ENCODE measurements at places on chromosomes 2 and 18.

- DNase-seq = no peak
Observed at GRCh38 chr18:54772056-54772455, 56.2 kb upstream of the RAB27B start.

DNA sequence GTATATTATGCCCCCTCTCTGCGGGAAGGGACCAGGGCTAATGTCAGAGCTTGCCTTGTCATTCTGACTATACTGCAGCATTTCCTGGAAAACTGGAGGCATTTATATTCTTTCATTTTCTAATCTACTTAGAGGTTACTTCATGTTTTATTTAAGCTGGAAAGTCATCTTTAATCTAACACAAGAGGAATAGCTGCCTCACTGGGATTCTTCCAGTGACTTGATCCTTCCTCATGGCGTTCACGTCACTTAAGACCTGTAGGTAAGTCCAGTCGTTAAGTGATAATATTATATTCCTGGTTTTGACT lies 727.6 kb upstream of the DDX18 start:
- no peak for DNase-seq

GRCh38 chr2:37189452-37190153 lies 1.1 kb upstream of the SULT6B1 start:
- peak; percentile 67 for DNase-seq

DNA sequence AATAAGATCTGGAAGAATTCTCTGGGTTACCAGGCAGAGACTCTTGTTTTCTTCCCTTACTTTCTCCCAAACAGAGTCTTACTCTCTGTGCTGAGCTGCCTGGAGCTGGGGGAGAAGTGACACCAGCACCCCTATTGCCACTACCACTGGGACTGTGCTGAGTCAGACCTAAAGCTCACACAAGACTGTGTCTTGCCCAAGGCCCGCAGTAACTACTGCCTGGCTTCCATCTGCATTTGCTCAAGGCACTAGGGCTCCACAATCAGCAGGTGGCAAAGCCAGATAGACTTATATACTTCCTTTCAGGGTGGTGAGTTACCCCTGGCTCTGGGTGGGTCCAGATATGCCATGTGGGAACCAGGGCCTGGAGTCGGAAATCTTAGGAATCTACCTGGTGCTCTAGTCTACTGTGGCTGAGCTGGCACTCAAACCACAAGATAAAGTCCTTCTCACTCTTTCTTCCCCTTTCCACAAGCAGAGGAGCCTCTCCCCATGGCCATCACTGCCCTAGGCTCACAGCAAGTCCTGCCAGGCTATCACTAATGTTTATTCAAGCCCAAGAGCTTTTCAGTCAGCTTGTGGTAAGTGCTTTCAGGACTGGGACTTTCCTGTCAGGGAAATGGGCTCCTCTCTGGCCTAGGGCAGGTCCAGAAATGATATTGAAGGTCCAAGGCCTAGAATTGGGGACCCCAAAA lies 27.6 kb upstream of the SERPINB2 start:
- DNase-seq = no peak

DNA sequence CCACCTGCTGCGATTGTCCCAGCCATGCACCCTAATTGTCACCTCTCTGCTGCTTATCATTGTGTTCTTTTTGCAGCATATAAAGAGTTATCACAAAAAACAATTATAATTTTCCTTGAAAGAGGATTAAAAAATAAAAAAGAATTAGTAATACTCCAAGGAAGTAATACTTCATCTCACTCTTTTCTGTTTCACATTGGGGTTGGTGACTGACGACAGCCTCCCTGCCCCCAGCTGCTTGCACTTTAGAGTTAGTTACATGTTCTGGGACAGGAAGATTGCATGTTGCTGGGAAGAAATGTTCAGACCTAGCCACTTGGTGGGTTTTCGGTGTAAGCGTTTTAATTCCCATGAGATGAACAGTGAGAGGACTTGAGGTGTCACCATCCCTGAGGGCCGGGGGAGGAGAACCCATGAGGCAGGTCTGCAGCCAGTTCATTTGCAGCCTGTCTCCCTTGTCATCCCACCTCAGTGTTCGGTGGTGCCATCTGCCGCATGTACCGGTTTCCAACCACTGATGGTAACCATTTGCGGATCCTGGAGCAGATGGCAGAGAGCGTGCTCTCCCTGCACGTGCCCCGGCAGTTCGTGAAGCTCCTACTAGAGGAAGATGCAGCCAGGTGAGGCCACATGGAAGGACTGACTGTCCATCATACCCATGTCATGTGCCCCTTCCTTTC lies 69.1 kb downstream of the COA5 start:
- DNase-seq = no peak

GRCh38 chr2:167258712-167259111 lies 370.4 kb downstream of the XIRP2 start:
- DNase-seq = no peak

GRCh38 chr18:10526561-10526949 lies 728 bp downstream of the NAPG start:
- no peak for DNase-seq

DNA sequence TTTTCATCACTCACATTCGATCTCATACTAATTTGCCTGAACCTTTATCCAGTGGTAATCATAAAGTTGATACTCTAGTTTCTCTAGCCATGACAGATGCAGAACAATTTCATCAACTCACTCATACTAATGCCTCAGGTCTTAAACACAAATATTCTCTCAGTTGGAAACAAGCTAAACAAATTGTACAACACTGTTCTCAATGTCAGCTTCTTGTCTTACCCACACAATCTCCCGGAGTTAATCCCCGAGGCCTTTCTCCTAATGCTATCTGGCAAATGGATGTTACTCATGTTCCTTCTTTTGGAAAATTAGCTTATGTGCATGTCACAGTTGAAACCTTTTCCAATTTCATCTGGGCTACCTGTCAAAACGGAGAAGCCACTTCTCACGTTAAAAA lies 11.5 kb upstream of the CNOT11 start:
- no peak for DNase-seq

GRCh38 chr18:44602380-44602779 lies 78.3 kb upstream of the SETBP1 start:
- DNase-seq = peak; percentile 85

GRCh38 chr18:36887114-36887513 lies 58.2 kb downstream of the KIAA1328 start:
- no peak for DNase-seq

- DNase-seq = no peak
Observed at GRCh38 chr2:116716038-116716437, 1098.5 kb upstream of the DDX18 start.

DNA sequence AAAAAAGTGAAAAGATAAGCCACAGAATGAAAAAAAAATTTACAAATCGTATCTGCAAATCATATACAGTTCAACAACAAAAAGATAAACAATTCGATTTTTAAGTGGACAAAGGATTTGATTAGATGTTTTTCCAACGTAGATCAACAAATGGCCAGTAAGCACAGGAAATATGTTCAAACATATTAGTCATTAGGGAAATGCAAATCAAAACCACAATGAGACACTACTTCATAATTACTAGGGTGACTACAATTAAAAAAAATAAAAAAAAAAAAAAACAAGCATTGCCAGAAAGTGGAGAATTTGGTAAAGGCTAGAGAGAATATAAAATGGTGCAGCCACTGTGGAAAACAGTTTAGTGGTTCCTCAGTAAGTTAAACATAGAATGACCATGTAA lies 38.3 kb upstream of the RNU4ATAC start:
- no peak for DNase-seq

GRCh38 chr2:196233021-196233804 lies 61.8 kb upstream of the STK17B start:
- peak; percentile 69 for DNase-seq

DNA sequence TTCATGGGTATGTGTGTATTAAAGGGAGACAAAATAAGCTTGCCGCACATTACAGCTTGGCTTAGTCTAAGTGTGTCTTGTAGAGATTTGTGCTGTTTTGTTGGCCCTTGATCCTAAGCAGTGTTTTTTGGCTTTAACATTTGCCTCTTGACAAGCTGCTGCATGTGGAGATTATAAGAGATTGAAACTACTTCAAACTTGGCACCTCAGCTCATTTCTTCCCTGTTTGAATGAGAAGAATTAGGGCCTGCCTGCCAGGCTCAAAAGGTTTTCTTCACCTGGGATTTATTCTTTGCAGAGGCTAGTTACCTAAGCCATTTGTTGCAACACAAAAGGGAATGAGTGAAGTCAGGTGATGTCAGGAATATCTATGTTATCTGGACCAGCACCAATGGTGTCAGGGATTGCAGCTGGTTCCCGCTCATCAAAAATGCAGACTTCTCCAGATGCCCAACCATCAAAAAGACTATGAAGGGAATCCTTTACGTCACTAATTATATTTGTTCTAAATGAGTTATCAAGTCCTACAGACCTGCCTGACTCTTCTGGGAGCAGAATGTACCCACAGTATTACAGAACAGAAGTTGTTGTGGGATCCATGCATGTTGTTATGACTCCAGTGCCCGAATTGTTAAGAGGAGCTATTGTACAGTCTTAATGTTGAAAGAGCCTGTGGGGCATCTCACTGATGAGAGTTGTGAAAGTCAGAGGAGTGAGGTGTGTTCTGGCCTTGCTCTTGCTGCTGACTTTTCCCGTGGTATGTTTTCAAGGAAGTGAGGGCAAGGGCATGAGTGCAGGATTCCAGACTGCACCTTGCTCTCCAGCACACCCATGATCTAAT lies 31.0 kb downstream of the ABCA12 start:
- no peak for DNase-seq

DNA sequence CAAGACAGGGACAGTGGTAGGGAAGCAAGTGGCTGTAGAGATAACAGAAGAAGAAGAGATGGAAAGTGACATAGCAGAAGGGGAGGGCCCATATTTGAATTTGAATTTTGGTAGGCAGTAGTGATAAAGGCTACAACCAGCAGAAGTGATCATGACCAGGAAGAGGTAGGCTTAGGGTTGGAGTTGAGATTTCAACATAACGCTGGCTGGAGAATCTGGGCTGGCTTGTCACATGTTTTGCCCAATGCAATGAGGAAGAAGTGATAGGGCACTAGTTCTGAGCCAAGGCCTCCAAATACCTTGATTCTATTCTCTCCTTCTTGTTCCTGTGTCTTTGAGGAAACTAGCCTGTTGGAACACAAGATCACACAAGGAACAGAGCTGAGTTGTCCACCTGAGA lies 69.4 kb downstream of the SCG2 start:
- DNase-seq = no peak

GRCh38 chr2:63792530-63792929 lies 49.2 kb upstream of the UGP2 start:
- peak; percentile 74 for DNase-seq

- no peak for DNase-seq
Observed at GRCh38 chr2:233385489-233386044, 31.3 kb downstream of the DGKD start.

GRCh38 chr2:186641807-186642321 lies 52.0 kb upstream of the FAM171B start:
- DNase-seq = peak; percentile 52

- no peak for DNase-seq
Observed at GRCh38 chr2:34070196-34070595, 471.1 kb upstream of the FAM98A start.

DNA sequence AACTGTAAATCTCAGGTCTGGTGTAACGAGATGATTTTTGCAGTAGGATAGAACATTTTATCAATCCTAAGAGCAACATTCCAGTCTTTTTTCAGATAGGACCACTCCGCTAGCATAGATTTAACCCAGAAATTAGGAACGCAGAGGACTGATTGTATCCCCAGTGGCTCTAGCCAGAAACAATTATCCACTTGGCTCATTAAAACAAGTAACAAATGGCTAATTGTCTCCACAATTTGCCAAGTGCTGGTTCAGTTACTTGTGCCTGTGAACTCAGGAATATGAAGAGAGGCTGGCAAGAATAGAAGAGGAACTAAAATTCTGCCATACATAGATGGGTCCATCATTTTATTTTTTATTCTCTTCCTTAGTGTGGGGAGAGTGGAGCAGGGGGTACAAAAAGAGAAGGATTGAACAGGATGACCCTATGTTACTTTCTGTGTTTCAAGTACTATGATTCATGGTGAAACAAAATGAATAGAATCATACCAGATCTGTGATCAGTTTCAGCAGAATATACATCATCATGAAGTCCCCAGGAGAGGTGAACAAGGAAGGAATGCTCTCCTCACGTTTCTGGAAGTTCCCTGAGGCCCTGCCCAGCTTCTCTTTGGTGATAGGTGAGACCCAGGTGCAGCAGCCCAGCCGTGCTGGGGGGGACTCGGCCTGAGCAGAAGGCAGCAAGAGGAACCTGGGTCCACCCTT lies 121.6 kb downstream of the ARL4C start:
- no peak for DNase-seq

GRCh38 chr2:36507408-36507812 lies 90.6 kb downstream of the FEZ2 start:
- no peak for DNase-seq

GRCh38 chr2:152189622-152190495 lies 14.3 kb upstream of the STAM2 start:
- peak; percentile 28 for DNase-seq

DNA sequence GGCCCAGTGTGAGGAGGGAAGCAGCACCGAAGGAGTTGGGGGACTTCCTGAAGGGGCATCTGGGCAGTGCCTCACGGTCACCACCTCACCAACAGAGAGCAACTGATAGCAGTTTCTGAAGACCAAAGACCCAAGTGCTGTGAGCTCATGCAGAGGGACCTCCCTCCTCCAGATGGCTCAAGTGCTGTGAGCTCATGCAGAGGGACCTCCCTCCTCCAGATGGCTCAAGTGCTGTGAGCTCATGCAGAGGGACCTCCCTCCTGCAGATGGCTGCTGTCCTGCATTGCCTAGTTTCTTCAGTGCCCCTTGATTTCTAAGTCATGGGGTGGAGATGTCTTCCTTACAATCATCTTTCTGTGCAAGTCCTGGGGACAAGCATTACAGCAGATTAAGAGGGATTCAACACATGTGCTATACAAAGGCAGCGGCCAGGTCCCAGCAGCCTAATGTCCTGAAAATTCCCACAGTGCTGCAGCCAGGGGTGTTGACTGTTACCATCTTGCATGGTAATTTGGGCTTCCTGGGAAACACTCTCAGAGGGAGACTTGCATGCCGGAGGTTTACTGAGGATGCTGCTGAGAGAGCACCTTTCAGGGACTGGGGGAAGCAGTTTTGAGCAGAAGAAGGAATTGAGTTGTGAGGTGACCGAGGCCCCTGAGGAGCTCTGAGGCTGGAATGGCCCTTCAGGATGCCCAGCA lies 409.3 kb downstream of the GALR1 start:
- DNase-seq = no peak

DNA sequence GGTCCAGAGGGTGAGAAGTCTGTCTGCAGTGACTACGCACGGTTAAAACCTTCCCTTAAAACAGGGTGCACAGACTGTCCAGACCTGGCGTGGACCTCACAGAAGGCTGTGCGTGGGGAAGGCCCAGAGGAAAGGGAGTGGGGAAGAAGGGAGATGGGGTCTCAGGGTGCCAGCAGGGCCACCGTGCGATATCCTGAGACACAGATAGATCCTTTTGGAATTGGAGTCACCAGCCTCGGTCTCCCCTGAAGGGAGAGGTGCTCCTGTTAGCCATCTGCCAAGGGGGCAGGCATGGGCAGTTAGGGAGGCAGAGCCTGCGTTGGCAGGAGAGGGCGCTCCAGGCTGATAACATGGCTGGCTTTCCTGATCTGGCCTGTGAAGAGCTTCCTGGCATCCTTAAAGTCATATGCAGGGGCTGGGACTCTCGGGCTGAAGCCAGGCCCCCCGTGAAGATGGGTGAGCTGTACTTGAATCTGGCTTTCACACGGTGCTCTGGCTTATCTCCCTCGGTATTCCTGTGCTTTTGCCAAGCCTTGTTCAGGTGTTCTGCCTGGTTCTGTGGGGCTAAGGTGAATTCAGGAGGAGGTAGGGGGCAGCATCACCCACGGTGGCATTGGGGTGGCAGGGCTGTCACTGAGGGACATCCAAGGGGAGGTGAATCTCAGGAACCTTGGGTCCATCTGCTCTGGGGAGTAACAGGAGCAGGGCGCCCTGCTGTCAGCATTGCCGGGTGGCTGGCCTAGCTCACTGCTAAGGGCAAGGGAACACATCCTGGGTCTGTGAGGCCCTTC lies 107.2 kb upstream of the SMAD2 start:
- no peak for DNase-seq

Data from AG09309 (cell line).